Stimulated activated CD4-positive, alpha-beta T cell treated with anti-CD3 and anti-CD28 coated beads, Interleukin-12 subunit alpha, Interleukin-12 subunit beta, amount 100 ng/mL, for 48 hours (primary cell): ENCODE measurements at places on chromosomes 3 and 15.

DNA sequence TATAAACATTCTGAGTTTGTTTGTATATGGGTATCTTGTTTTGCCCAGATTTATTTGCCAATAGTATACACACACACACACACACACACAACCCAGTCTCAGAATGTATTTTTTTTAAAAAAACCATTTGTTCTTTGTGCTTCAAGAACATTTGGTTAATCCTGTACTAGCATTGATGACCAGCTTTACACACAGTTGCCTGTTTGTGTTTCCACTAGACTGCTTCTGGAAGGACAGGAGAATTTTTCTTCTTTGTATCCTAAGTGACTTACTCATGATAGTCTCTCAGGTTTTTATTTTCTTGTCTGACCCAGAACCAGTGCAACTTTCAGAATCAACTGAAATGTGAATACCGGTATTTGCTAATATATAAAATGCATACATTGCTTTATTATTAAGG lies 40.5 kb downstream of the U2SURP start:
- DNase-seq, result no peak

DNA sequence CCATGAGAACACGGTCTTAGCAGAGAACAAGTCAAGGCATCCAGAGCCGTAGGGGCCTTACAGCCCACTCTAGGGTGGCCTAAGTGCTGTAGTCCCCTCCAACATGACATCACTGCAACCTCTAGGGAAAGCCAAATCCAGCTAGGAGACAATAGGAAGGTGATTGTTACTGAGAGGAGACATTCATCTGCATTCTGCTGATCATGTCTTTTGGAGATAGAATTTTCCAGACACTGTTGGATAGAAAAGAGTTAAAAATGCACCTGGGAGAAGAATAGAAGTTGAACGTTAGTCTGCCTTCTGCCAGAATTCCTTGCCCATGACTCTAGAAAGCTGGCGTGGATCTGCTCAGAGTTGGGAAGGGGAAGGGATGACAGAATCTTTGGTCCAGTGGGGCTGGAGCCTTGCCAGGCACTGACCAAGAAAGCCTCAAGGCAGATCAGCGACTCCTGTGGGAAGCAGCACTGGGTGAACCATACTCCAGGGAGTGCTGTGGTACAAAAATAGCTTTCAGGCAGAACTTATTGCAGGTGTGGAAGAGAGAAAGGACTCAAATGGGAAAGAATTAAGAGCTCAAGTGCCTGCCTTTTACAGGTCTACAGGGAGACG lies 44.8 kb upstream of the RAF1 start:
- no peak for DNase-seq

DNA sequence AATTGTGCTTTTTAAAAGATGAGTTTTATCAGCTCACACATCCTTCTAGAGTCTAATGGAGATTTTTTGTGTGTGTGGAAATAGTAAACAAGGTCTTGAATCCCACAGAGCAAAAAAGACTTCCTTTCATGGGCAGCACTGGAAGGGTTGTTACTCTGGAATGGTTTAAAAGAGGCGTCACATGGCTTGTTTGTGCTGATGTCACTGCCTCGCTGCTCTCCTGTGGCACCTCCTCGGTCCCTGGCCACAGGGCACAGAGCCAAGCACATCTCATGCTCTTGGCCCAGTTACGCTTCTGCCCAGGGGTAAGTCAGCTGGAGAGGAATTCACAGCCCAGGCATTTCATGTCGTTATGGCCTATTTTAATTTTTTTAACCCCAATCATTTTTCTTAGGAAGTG lies 53.2 kb downstream of the PGPEP1L start:
- no peak for DNase-seq

DNA sequence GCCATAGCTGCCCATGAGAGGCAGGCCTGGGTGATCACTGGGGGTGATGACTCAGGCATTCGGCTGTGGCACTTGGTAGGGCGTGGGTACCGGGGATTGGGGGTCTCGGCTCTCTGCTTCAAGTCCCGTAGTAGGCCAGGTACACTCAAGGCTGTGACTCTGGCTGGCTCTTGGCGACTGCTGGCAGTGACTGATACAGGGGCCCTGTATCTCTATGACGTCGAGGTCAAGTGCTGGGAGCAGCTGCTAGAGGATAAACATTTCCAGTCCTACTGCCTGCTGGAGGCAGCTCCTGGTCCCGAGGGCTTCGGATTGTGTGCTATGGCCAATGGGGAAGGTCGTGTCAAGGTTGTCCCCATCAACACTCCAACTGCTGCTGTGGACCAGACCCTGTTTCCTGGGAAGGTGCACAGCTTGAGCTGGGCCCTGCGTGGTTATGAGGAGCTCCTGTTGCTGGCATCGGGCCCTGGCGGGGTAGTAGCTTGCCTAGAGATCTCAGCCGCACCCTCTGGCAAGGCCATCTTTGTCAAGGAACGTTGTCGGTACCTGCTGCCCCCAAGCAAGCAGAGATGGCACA lies 5.3 kb downstream of the WDR6 start:
- DNase-seq, result no peak

- DNase-seq, result no peak
These were observed 29.4 kb upstream of the RSL24D1 start for GRCh38 chr15:55226127-55226526.

DNA sequence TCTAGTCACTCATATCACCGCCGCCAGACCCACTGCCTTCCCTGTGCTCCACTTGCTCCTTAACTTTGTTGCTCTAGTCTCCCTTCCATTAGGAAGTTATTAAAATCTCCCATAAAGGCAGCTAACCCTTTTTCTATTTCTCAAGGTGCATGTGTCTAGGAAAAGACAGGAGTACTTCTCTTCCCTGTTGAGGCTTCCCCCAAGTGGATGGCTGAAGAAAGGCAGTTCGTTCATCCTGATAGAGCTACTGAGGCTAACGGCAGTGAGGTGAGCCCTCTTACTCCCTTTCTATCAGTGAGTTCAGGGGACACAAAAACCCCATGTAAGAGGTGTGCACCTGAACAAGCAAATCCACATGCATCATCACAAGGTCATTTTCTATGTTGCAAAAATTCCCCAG lies 397.8 kb downstream of the IGSF11 start:
- DNase-seq, result no peak
